ENCODE measurements at places on chromosomes 11 and 22.
A peak's percentile ranks its signal among the peaks of the same experiment; 100 is the strongest.

- no peak for DNase-seq
Measured at GRCh38 chr22:45192701-45193187, 29.0 kb downstream of the NUP50 start.

DNA sequence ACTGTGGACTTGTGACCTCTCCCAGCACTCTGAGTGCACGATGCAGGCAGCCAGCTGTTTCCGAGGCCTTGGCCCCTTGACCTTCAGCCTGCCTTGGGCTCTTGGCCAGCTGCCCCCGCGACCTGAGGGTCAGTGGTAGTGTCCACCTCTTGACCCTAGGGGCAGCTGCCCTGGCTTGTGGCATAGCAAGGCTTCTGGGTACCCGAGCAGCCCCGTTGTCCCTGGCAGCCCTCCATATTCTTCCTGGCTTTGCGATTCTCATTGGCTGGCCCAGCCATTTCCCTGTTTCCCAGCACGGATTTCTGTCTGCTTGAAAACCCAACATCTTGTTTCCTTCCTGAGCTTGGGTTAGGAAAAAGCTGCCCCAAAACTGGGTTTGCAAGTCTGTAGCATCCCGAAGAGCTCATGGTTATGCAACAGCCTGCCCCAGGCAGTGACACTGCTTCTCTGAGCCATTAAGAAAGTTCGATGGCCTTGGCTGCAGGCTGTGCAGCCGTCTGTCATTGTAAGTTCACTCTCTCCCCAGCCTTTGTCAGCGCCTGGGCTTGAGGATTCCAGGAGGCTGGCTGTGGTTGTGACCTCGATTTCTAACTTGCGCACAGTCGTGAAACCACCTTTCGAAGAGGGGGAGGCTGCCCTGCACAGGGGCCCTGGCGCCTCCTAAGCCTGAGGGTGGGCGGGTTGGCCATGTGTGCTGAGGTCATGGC is 48.8 kb downstream of the FBLN1 start:
- peak; percentile 32 for DNase-seq

DNA sequence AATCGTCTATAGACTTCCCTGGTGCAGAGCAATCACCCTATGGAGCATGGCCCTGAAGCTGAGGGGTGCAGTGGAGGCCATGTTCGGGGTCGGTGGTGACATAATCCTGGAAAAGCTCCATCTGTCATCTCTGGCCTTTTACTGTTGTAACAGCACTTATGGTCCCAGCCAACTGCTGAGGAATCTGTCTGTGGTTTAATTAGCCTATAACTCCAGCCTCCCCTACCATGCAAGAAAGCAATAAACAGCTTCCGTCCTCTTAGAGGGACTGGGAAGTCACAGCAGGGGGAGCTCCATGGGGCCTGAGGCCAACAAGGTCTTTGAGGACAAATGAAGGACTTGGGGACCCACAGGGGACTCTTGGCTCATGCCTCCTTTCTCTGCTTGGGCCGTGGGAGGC is 159.1 kb upstream of the NECTIN1 start:
- DNase-seq, result no peak

DNA sequence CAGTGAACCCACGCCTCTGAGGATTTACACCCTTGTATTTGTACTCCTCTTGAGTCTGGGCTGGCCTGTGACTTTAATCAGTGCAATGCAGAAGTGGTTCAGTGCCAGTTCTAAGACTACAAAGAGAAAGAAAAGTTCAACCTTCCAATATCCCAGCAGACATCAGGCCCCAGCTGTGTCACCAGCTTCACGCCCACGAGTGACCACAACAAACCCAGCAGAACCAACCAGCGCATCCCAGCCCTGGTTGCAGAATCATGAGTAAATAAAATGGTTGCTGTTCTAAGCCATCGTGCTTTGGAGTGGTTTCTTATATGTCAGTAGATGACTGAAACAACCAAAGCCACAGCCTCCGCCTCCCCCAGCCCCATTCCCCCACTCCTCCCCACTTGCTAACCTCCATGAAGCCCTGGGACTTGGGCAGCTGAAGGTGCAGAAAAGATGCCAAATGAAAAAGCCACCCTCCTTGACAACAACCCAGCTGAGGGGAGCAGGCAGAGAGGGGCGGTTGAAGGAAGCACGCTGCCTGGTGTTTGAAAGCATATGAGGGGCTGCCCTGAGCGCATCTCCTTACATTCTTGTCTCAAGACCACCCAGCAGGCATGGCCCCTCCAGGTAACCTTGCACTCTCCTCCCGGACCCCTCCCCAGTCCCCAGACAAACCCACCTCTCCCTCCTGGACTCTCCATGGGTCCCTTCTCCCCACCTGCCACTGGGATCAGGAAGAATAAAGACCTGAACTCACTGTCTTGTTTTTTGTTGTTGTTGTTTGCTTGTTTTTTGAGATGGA is 20.9 kb downstream of the TSKU start:
- no peak for DNase-seq

GRCh38 chr22:17281440-17281841 is 62.2 kb upstream of the ADA2 start:
- DNase-seq, result no peak

DNA sequence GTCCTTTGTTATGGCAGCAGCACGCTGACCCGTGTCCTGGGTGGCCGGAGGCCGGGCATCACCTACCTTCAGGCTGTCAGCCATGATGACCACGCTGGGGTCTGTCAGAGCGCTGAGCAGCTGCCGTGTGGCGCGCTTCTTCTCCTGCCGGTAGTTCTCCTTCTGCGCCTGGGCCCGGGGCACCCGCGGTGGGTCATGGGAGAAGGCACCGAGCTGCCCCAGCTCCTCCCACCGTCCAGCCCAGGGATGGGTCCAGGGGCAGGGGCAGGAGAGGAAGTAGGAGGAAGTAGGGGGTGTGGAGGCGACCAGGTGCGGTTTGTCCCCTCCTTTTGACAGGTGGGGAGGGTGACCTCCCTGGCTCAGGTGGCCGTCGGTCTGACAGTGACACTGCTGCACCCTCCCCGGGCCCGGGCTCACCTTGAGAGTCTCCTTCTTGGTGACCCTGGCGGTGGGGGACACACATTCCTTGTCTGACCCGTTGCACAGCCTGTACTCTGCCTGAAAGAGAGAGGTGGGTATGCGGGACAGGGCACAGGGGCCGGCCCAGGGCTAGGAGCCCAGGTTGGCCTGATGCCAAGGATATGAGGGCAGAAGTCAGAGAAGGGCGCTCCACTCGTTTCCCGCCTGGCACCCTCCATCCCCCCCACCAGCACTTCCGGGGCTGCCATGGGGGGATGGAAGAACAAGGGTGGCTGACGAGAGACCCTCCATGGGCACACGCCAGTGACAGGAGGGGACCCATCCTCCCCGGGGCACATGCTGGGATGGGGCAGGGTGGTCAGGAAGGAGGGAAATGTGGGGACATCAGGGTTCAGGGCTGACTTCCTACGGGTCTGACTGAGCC is 43.0 kb downstream of the OSBPL5 start:
- no peak for DNase-seq

DNA sequence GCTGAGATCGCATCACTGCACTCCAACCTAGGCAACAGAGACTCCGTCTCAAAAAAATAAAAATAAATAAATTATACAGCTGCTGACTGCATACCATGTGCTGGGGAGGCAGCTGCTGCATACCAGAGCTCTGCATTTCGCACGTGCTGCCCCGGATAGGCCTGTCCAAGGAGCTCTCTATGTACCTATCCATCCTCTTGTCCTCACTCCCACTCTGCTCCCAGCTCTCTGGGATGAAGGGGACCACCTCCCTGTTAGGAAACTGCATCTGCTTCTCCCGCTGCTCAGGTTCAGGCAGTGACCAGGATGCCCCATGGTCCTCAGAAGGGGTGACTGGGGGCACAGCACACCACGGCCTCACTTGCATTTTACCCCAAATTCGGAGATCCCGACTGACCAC is 302.3 kb downstream of the BRD1 start:
- no peak for DNase-seq

DNA sequence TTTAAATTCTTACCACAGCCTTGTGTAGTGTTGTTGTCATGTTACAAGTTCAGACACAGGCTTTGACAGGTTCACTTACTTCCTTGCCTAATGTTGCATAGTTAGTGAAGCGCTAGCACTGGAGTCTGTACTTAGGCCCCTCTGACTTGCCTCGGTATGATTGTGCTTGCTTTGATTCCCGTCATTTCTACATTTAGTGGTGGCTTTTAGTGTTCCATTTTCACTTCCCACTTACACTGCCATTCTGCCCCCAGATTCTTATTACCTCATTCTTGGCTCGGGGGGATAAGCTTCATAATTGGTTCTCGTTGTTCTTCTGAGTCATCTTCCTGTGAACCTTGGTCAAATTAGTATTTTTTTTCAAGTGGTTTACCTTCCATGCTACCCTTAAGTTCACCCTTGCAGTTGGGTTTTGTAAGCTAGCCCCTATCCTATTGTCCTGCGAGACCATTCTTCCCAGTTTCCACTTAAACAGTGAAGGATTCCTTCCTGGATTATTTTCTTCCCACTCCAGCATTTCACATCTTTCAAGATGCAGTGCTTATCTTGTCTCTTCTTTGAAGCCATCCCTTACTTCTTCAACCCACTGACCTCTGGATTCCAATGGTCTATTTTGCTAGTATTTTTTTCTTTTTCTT is 68.7 kb downstream of the DDX10 start:
- no peak for DNase-seq

GRCh38 chr22:45742866-45743450 is 71.3 kb downstream of the ATXN10 start:
- DNase-seq, result no peak

DNA sequence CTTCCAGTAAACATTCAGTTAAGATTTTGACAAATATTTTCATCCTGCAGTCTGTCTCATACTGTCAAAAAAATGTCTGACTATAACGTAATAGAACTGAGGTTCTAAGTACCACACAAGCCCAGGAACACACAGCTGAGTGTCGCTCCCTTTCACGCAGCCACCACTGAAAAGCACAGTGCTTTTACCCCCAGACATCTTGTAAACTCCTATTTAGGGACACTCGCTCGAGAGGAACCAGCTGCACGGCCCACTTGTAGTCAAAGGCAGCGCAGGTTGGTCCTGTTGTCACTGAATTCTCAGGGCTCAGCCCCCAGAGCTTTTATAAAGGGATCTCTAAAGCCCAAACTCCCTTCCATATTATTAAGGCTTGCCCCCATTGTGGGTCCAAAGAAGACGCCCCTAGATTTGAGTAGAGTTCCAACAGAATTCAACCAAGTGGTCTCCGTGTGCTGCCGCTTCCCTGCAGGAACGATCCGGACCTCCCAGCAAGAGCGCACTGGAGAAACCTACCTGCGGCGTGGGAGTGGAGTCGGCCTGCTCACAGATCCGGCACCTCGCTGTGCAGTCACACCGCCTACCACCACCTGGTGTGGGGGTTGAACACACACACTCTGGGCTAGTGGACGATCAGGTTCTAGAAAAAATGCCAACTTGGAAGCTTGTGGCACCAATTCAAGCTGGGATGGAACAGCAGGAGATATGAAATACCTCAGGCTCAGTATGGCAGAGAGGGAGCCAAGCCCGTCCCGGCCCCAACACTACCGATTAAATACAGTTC is 23.4 kb downstream of the ASPHD2 start:
- DNase-seq, result no peak

DNA sequence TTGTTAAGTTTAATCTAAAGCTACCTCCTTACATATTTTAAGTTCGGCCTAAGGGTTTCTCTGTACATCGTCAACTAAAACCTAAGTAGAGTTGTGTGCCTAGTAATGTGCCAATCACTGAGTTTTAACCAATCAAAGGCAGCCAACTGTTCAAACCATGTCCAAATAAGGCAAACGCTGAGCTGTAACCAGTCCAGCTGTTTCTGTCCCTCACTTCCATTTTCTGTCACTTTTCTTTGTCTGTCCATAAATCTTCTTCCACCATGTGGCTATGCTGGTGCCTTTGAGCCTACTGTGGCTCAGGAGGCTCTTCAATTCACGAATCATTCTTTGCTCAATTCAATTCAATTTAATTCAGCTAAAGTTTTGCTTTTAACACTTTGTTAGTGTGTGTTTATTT is 13.9 kb upstream of the ATXN10 start:
- DNase-seq, result no peak

DNA sequence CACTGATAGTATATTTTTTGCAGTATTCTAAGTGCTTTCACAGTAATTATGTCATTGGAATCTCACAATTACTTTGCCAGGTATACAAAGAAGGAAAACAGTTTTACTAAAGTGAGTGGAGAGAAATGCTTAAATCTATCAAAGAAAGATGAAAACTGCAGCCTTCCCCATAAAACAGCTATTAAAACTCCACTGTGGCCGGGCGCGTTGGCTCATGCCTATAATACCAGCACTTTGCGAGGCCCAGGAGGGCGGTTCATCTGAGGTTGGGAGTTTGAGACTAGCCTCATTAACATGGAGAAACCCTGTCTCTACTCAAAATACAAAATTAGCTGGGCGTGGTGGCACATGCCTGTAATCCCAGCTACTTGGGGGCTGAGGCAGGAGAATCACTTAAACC is 19.1 kb downstream of the OR51E1 start:
- DNase-seq, result no peak

GRCh38 chr11:35281169-35281688 is 138.1 kb downstream of the SLC1A2 start:
- DNase-seq, result no peak

GRCh38 chr22:29117799-29118477 is 45.1 kb downstream of the KREMEN1 start:
- no peak for DNase-seq

DNA sequence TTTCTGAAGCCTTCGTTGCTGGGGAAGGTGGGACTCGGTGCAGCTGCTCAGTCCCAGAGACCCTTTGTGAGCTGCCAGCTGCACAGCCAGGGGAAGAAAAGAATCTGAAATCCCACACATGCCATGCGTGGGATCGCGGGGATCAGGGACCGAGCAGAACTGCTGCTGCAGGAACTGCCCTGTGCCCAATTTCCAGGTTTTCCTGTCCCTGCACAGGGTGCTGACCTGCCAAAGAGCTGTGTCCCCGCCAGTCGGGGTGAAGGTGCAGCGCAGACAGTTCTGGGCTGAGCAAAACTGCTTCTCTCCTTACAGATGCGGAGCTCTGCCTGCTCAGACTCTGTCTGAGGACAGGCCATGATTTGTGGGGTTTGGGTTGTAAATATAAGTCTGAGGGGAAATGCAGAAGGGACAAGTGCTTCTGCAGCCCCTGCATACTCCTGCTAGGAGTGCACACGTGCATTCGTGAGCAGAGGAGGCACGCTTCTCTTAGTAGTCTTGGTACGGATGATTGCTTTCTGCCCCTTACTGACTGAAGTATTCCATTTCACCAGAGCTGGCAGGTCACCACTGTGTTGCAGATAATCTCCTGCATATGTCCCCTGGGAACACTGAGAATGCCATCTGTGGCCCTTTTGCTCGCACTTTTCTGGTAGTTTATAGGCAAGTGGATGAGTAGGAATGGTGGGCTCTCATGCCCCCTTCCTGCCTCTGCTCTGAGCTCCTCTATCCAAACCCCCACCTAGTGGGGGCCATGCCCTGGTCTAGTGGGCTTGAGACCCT is 141.4 kb downstream of the PARVA start:
- no peak for DNase-seq
